ENCODE measurements at places on chromosomes 5 and 9. TPM values are rescaled to one million over a fixed set of nuclear protein-coding genes. Genes with fewer than 3 reads are reported as not detected.
A peak's percentile ranks its signal among the peaks of the same experiment; 100 is the strongest.

DNA sequence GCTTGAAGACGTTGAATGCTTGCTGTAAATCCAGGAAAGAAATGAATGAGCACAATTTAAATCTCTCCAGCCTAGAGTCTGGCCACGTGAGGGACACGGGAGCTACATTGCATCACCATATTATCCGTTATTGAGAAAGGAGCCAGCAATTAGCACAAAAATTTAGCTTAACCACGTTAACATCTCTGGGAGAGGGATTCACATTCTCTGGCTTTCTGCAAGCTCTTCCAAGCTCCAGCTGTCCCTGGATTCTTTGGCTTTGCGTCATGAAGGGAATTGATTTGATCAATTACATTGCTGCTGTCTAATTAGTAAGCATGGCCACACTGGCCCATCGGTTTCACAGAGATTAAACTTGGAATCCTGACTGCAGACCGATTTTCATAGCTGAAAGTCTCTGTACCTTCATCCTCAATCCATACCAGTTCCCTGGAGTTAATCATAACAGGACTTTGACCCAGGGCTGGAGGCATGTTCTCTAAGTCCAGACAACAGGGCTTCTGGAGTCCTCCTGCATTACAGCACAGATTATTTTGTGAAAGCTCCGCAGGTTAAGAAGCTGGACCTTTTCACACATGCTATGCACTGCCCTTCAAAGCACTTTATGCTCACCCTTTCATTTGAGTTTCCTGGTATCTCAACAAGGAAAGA lies 31.6 kb downstream of the ADRA1B start:
- H3K36me3 ChIP-seq = no peaks in the 10 kb centered on the region
- no peak overlapping the region for H3K4me3 ChIP-seq
- H3K4me1 ChIP-seq = no peaks in the 10 kb centered on the region
- H3K27ac ChIP-seq = no peak overlapping the region

DNA sequence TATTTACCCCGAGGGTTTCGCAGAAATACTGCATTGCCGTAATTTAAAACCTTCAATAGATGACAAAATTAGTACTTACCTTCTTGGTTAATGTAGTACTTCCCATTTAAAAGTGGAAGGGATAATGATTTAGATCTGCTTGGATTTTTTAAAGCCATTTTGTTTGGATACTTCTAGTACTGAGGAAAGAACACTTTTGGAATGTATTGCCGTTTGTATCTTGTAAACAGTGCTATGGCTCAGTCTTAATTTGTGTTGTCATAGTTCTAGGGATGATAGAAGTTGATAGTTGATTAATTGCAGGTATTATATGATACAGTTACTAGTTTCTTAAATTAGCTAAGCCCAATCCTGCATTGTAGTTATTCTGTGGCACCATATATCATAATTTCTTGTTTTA lies 33.1 kb downstream of the TNPO1 start:
- H3K4me3 ChIP-seq = peak overlapping the region; percentile 53
- DNase-seq = no peak
- H3K27ac ChIP-seq = no peak overlapping the region
- no peaks in the 10 kb centered on the region for H3K36me3 ChIP-seq
- H3K27me3 ChIP-seq = no peaks in the 10 kb centered on the region

GRCh38 chr5:65867542-65868195 lies 58.7 kb upstream of the ERBIN start:
- no peak for DNase-seq
- H3K4me1 ChIP-seq = peaks cover 4% of the 10 kb centered on the region
- H3K4me3 ChIP-seq = no peak overlapping the region
- no peaks in the 10 kb centered on the region for H3K36me3 ChIP-seq

DNA sequence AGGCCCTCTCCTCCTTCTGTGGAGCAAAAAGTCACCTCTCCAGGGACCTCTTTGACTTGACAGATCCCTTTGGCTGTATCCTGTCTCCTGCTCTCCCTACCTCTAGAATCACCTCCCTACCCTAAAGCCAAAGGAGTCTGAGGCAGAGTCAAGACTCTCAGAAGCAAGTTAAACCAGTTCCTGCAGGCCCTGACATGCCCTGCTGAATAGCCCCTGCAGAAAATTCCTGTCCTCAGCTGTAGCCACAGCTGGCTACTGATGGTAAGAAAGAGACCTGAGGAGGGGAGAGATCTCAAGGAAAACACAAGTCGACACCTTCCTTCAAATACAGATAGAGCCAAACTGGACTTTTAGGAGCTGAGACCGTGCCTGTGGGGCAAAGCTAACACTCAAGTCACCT lies 23.7 kb upstream of the UBAP2 start:
- H3K4me1 ChIP-seq = no peaks in the 10 kb centered on the region
- no peak overlapping the region for H3K27ac ChIP-seq
- no peaks in the 10 kb centered on the region for H3K36me3 ChIP-seq
- H3K27me3 ChIP-seq = no peaks in the 10 kb centered on the region

- DNase-seq = no peak
- no peaks in the 10 kb centered on the region for H3K27me3 ChIP-seq
- no peaks in the 10 kb centered on the region for H3K36me3 ChIP-seq
- no peaks in the 10 kb centered on the region for H3K4me1 ChIP-seq
- H3K4me3 ChIP-seq = no peak overlapping the region
- no peak overlapping the region for H3K27ac ChIP-seq
These were observed 70.3 kb downstream of the TEK start for GRCh38 chr9:27179245-27179865.

GRCh38 chr9:105257809-105258208 lies 13.4 kb downstream of the SLC44A1 start:
- no peak for DNase-seq
- no peak overlapping the region for H3K4me3 ChIP-seq
- no peaks in the 10 kb centered on the region for H3K36me3 ChIP-seq
- no peak overlapping the region for H3K27ac ChIP-seq
- no peaks in the 10 kb centered on the region for H3K27me3 ChIP-seq

GRCh38 chr9:127712867-127713266 lies 2.6 kb downstream of the PTRH1 start:
- no peaks in the 10 kb centered on the region for H3K36me3 ChIP-seq
- H3K4me1 ChIP-seq = peaks cover 17% of the 10 kb centered on the region
- no peak overlapping the region for H3K4me3 ChIP-seq
- no peaks in the 10 kb centered on the region for H3K27me3 ChIP-seq
- H3K27ac ChIP-seq = no peak overlapping the region

DNA sequence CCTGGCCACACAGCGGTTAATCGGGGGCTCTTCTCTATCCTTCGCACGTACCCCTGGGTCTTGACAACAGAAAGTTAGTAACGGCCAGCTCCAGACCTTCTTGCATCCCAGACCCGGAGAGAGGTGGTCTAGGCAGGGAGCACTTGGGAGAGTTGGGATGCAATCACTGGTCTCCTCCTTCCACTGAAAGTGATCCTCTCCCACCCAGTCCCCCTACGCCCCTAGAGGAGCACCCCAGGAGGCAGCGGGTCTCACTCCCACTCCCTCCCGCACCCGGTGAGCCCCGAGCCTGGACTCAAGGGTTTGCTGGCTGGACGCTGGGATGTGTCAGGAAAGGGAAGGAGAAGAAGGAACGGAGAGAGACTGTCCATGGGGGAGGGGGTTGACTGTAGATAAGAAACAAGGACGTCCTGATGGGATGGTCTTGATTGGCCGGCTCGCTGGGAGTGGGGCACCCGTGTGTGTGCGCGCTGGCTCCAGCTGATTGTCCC lies 2.0 kb downstream of the RORB start:
- H3K4me3 ChIP-seq = peak overlapping the region; percentile 49
- H3K4me1 ChIP-seq = no peaks in the 10 kb centered on the region
- peaks cover 49% of the 10 kb centered on the region for H3K27me3 ChIP-seq
- H3K27ac ChIP-seq = peak overlapping the region; percentile 61
- DNase-seq = no peak

The GFRA3 gene
- 0.76 TPM for total RNA-seq

The DCTN4 gene
- total RNA-seq = 58.6 TPM

The AQP3 gene
- 14.4 TPM for total RNA-seq
